ENCODE measurements at places on chromosomes 4 and X.

- no peak for DNase-seq
Measured at GRCh38 chrX:120402369-120402768, 40.5 kb downstream of the ATP1B4 start.

GRCh38 chr4:128338634-128339355 is 51.2 kb upstream of the PGRMC2 start:
- no peak for DNase-seq

DNA sequence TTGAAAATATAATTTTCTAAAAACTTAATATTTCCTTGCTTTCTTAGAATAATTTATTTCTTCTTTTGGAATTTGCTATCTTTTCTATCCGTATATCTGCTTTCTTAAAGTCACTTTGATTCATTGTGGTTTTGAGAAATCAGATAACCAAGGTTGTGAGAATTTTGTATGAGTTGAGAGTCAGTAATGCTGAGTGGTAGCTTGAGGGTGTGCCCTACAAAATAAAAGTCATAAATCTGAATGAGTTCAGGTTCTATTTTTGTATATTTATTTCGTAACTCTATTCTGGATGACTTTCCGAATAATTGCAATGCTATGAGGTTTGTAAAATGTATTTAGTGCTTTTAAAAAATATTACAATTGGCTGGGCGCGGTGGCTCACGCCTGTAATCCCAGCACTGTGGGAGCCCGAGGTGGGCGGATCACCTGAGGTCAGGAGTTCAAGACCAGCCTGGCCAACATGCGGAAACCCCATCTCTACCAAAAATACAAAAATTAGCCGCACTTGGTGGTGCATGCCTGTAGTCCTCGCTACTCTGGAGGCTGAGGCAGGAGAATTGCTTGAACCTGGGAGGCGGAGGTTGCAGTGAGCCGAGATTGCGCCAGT is 8.9 kb downstream of the COPS4 start:
- DNase-seq, result no peak

- DNase-seq, result no peak
Measured at GRCh38 chr4:137543198-137543597, 10.9 kb upstream of the PCDH18 start.

GRCh38 chr4:184850018-184850417 is 24.2 kb upstream of the ACSL1 start:
- DNase-seq, result no peak

DNA sequence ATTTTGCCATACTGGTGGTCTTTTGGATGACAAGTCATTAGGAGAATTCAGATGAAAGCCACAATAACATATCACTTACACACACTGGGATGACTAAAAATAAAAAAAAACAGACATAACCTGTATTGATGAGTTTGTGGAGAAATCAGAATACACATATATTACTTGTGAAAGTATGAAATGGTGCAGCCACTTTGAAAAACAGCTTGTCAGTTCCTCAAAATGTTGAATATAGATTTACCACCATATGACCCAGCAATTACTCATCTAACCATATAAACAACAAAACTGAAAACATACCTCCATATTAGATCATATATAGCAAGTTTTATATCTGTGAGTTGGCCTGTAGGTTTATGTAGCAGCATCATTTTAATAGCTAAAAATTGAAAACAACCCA is 608.7 kb downstream of the TLL1 start:
- DNase-seq, result no peak

DNA sequence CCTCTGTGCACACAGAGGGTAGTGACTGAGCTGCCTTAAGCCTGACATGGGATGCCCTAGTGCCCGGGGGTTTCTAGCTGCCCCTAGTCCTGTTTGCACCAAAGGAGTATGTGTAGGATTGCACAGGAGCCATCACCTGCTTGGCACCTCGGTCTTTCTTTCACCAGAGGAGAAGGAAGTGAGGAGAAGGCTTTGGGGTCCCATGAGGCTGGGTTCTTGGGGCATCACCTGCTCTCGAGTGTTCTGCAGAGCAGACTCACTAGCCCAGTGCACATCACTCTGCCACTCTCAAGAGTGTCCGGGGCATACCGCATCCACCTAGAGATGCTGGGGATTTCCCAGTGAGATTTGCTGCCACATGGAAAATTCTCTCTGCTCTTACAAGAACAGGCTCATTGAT is 40.5 kb upstream of the GPR78 start:
- no peak for DNase-seq

- peak; percentile 1 for DNase-seq
Measured at GRCh38 chr4:157978680-157979361, 194.0 kb downstream of the GASK1B start.

DNA sequence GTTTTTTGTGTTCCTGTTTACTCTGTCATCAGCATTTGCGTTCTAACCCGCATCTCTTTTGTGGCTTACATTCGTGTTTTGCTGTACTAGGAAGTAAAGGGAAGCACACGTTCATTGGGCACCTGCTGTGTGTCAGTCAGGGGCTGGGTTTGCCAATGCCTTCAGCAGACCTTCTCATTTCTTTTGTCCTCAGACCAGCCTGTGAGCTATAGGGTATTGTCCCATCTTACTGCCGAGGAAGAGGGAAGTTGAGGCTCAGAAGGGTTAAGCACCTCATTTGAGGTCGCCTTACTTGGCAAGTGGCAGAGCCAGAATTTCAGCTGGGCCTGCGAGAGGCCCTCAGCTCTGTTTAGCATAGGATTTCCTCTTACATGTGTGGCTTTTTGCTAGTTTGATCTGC is 8.7 kb downstream of the TBC1D14 start:
- peak; percentile 44 for DNase-seq

DNA sequence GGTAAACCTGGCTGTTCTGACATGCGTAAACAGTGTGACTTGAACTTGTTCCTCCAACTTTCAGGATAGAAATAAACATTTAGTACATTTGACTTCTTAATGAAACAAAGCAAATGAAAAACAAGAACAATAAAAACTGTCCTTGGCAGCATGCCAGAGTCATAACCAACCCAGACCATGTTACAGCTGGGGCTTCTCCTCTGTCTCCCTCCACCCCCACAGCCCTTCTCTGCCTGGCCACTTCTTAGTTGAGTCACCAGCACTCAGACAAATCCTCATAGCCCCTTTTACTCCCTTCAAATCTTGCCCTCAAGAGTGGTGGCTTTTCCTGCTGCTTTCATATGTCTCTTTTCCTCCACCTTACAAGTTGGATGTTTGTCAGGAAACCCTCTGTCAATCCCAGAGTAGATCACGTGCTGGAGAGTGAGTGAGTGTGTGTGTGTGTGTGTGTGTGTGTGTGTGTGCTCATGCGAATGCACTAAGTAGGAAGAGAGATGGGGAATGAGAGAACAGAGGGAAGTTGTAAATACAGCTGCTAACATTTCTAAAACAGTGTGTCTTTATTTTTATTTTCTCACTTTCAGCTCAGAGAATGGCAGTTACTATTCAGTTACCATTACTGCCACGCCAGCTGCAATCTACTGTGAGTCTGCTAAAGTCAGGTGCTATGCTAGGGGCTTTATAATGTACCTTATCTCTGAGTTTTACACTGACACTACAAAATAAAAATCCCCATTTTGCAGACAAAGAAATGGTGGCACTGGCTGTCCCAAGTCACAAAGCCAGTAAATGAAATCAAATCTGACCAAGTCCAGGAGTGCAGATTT is 15.0 kb downstream of the SCARB2 start:
- DNase-seq, result peak; percentile 15

- DNase-seq, result peak; percentile 32
Measured at GRCh38 chrX:58025979-58026378, 115.7 kb upstream of the ZXDA start.

DNA sequence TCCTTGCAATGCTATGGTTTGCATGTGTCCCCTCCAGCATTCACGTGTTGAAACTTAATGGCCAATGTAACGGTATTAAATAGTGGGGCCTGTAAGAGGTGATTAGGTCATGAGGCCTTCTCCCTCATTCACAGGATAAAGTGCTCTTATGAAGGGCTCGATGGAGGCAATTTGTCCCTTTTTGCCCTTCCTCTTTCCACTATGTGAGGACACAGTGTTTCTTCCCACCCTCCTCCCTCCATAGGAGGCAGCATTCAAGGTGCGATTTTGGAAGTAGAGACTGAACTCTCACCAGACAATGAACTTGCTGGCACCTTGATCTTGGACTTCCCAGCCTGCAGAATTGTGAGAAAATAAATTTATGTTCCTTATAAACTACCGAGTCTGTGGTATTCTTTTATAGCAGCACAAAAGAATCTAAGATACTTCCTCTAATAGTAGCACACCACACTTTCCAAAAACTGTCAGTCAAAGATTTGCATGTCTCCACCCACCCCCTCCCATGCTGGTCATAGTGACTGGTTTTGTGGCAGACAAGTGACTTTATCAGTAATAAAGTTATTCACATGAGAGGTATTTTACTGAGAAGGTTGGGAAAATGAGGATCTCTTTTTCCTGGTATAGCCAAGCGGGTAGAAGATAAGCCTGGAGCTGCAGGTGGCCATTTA is 113.5 kb upstream of the TTC29 start:
- no peak for DNase-seq

- peak; percentile 1 for DNase-seq
Measured at GRCh38 chr4:83629945-83630721, 94.2 kb downstream of the GPAT3 start.

GRCh38 chr4:141548791-141549190 is 87.6 kb upstream of the IL15 start:
- DNase-seq, result no peak

GRCh38 chr4:140188975-140189374 is 35.0 kb upstream of the MAML3 start:
- DNase-seq, result no peak

DNA sequence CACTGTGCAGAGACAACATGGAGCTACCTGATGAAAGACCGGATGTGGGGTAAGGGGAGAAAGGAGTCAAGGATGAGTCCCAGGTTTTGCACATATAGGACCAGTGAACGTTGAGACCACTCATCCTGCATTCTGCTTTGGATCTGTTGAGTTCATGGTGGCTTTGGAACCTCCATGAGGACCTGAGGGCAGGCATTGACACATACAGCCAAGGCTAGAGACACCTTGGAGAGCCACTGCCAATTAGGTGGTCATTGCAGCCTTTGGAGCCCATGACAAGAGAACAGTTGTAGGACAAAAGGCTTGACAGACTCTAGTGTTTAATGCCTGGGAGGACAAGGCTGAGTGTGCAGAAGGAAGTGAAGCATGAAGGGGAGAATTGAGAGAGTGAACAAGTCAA is 87.9 kb downstream of the STK32B start:
- no peak for DNase-seq

GRCh38 chr4:5750946-5751665 is 40.1 kb downstream of the EVC start:
- DNase-seq, result no peak

DNA sequence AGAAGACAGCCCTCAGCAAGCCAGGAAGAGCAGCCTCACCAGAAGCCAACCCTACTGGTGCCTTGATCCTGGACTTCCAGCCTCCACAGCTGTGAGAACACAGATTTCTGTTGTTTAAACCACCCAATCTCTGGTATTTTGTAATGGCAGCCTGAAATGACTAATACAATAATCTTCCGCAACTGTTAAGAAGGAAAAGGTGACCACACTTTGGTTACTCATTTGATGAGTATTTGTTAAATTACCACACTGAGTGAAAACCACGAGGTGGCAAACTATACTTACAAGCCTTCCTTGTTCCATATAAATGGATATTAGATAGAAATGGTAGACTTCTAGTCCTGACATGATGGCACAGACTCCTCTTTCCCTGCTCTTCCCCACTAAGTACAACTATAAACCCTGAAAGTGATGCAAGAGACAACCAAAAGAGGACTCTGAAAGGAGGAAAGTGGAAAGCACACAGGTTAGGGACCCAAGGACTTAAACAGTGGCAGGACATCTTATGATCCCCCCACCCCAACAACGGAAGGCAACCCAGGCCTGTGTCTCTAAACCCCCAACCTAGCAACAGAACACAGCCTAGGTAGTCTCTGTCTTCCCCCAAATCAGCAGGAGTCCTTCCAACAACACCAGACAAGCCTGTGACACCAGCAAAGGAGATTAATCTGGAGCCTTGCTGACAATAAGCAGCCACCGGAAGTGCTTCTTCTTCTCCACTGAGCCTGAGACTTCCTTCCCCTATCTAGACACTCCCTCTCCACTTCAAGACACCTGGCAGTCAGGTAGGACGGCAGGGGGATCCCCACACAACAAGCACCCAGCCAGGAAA is 12.3 kb downstream of the ZNF182 start:
- DNase-seq, result no peak

DNA sequence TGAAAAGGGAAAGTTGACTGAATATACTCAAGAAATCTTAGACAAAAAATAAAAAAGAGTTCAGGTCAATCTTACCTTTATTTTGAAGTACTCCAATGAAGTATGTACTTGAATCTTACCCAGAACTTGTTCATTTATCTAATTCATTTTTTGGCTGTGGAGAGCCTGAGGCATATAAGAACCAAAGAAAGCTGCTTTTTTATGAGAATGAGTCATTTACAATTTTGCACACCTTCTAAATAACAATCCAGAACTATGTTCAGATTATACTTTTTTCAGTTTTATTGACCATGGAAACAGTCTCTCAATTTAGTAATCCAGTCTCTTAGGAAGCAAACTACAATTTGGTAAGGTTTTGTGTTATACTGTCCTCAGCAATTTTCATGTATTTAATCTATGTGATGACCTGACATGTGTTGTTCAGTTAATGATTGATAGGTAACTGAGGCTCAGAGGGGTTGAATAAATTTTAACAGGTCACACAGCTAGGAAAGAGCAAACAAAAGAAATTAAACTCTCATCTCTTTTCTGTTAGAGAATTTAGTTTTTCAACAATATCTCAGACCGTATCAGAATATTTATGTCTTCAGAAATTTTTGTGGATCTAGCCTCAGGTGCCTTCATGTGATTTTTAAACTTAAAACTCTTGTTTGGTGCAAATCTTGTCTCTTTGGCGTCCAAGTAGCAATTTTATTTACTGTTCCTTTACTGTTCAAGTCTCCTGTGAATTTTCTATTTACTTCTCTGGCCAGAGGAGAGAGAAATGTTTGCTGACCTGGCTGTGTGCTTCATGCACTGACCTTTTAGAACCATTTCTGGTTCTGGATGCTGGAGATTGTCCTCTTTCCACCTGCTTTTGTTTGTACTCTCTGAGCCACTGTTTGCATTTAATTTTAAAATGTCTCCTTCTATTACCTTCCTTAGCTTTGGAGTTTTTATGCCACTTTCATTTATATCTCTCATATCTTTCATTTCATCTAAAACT is 1453.4 kb downstream of the STIM2 start:
- no peak for DNase-seq

DNA sequence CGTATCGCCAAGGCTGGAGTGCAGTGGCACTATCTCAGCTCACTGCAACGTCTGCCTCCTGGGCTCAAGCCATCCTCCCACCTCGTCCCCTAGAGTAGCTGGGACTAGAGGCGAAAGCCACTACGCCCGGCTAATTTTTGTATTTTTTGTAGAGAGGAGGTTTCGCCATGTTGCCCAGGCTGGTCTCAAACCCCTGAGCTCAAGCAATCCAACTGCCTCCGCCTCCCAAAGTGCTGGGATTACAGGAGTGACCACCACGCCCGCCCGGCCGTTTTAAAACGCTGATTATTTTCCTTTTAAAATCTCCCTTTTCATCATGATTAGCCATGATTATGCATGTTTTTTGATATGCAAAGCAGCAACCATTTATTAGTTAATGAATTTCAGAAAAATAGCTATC is 2.2 kb downstream of the N4BP2 start:
- no peak for DNase-seq

- DNase-seq, result no peak
Measured at GRCh38 chrX:47060708-47061107, 17.5 kb upstream of the RGN start.

Measured in CD4-positive, alpha-beta T cell treated with Interleukin-6 at 100 ng/mL for 8 hours (primary cell).